ENCODE measurements at places on chromosomes 3 and 15. TPM values are rescaled to one million over a fixed set of nuclear protein-coding genes. Genes with fewer than 3 reads are reported as not detected.

DNA sequence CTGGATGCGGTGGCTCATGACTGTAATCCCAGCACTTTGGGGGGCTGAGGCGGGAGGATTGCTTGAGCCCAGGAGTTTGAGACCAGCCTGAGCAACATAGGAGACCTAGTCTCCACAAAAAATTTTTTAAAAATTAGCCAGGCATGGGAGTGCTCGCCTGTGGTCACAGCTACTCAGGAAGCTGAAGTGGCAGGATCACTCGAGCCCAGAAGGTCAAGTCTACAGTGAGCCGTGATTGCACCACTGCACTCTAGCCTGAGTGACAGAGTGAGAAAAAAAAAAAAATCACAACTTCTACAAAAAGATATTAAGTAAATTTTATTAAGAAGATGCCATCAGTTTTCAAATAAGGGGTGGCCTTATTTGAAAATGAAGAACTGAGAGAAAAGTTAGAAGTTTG lies 11.9 kb upstream of the PLA2G4D start:
- no peak for DNase-seq

- no peak for DNase-seq
Measured at GRCh38 chr15:73959012-73959581, 32.8 kb downstream of the LOXL1 start.

The CHST13 gene
- polyA plus RNA-seq: 7.0 TPM

DNA sequence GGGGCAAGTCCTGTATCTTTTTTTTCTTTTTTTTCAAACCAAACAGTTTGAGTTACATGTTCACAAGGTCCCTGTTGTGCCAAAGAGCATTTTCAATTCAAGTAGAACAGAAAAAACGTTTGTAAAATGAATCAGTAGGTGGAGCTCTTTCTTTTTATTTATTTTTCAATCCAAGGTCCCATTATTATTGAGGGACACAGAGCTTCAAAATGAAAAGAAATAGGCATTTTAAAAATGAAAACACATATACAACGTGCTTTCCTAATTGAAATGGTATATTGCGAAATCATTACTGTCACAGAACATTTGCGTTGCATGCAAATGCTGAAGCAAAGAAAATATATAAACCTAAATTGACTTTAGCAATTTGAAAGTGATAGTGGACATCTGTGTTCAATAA lies 711.0 kb downstream of the MECOM start:
- DNase-seq: no peak

DNA sequence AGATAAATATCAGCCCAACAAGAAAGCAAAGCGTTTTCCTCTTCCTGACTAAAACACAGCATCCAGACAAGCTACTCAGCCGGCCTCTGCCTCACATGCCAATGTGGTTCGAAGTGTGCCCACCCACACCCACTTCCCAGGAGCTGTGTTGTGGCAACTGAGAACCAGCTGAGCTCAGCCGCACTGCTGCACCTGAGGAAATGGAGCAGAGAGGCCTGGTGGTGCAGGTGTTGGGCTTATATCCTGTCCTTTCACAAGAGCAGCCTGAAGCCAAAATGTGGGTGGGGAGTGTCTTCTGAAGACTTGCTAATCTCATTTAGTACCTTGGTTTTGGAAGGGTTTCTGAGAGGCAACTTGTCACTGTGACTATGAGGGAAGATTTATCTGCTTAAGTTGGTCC lies 23.0 kb upstream of the RETNLB start:
- DNase-seq: no peak

GRCh38 chr3:112187300-112187699 lies 54.3 kb upstream of the GCSAM start:
- DNase-seq: no peak

- DNase-seq: no peak
Measured at GRCh38 chr3:150407051-150407807, 869 bp upstream of the TSC22D2 start.

The CLK3 gene
- 54.1 TPM for polyA plus RNA-seq

The GPR176 gene
- 2.9 TPM for polyA plus RNA-seq

GRCh38 chr3:59424268-59425010 lies 374.6 kb upstream of the CFAP20DC start:
- no peak for DNase-seq

GRCh38 chr3:138914870-138915502 lies 32.0 kb downstream of the FOXL2 start:
- DNase-seq: no peak

The AP3B2 gene
- polyA plus RNA-seq: 1.8 TPM

DNA sequence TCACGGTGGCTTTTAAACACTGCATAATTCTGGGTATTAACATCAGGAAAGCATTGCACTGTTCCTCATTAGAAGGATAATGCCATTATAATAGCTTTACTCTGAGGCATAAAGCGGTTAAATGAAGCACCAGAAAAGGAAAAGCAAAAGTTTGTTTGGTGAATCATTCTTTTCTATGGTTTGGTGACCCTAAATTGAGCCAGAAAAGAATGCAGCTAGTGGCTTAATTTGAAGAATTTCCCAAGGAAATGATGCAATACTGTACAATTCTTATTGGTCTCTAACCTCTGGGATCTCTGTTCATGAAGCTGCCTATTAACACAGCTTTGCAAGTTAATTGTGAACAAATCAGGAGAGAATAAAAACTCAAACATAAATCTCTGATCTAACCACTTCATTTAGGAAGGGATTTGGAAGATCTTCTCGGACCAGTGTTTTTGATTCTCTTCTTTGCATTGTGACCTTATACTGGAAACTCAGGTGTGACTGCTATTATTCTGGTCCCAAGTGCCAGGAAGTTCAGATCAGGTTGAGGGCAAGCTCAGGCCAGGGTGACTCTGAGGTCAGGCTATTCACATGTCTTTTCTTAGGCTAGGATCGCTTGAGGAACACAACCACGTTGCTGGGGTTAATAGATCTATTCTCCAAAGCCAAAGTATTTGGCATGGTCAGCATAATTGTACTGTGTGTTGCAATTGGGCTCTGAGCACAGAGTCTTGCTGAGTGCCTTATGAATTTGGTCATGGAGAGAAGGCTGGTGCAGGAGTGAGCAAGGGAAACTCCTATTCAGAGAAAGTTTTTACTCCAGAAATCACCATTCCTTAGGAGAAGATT lies 11.3 kb upstream of the DLG1 start:
- no peak for DNase-seq

DNA sequence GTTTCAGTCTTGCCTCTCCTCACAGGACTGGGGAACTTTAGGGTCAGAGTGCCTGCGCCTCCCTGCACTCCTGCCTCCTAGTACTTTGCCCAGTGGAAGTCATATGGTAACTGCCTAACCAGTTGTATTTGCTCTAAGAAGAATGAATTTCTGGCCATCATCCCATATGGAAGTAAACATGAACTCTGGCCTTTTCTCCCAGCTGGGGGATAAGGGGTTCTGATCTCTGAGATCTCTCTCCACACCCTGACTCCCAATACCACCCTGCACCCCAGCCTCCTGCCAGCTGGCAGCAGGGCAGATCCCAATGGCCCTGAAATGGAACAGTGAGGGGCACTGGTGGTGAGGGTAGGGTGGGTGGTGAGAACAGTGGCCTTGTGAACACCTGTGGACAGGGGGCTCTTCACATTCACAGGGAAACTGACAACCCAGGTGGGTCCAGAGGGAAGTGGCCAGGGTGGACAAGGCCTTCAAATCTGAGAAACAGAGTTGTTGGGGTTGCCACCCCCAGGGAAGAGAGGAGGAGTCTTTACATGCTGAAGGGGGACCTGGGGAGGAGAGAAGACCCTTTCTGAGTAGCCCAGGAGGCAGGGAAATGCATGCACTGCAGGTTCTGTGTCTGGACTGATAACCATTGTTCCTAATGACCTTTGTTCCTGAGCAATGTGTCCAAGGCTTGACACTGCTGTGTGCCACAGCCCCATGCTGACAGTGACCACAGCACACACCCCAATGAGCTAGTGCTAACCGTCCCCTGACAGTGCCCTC lies 36.9 kb downstream of the RHCG start:
- no peak for DNase-seq

- no peak for DNase-seq
Measured at GRCh38 chr3:57752307-57752706, 3.8 kb upstream of the SLMAP start.

DNA sequence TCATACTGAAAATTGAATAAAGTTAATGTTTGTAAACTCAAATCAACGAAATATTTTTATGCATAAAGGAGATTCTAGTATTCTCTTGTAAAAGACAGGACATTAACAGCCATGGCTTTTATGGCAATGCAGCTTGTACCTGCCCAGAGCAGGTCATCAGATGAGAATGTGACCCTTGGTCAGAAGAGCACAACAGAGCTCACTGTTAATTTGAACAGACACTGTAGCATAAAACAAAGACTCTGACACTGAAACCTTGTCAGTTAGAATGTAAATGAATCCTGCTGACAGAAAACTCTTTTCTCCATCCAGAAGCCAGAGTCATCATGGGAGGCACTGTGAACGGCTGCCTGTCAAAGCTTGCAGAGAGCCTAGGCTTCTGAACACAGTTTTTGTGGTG lies 410.6 kb downstream of the RAP2B start:
- peak; percentile 9 for DNase-seq

- peak; percentile 69 for DNase-seq
Measured at GRCh38 chr3:126476166-126477060, 722 bp upstream of the ZXDC start.

DNA sequence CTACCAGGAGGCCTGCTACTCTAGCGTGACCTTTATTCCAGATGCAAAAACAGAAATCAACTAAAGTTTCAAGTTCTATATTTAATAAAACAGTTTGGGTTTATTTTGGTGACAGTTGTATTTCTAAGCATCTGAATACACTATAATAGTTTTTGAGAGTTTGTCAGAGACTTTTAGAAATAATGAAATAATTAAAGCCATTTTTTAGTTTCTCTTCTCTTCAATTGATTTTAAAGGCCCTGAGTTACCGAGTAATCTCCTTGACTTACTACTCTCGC lies 523.4 kb downstream of the CADM2 start:
- DNase-seq: no peak

DNA sequence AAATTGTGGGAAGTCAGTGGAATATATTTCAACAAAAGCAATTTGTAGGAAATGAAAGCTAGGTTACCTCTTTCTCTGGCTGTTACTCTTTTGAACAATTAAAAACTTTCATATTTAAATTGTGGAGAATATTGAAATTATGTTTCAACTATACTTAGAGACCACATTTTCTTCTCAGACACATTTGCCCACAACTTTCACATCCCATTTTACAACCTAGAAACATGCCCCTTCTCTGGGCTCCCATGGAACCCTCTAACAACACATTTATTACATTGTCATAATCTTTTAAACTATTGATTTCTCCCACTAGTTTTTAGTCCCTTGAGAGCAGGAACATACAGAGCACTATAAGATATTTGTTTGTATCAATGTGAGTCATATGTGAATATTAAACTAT lies 211.7 kb upstream of the TTC14 start:
- DNase-seq: no peak

DNA sequence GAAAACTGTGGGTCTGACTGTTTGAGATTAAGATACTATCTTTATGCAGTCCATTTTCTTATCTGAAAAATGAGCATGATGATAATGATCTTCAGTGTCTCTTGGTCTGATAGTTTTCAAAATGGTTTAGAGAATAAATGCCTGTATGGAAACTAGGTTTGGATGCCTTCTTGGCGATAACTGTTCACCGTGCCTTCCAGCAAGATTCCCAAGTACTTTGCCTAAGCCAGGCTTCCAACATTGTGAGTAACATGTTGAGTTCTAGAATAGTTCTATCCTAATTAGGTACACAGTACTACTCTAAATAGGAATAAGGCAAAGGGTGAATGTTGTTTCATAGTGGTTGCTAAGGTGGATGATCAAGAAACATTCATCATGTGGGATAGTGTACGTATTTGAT lies 940.2 kb downstream of the MCTP2 start:
- DNase-seq: no peak

DNA sequence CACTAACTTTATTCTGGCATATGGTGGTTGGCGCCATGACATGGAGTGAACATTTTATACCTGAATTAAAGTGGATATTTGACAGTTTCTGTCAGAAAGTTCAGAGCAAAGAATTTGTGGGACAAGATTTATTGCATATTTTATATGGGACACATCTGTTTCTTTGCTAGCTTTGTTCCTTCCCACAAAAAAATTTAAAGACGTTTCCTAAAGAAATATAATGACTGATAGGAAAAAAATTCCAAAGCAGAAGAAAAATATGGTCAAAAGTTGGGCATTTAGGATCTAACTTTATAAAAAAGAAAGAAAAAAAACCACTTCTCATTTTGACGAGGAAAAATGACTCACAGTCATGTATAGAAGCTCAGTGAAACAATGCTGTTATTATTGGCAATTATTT lies 101.6 kb downstream of the GREM1 start:
- DNase-seq: no peak

The PDZRN3 gene
- polyA plus RNA-seq: 9.5 TPM

DNA sequence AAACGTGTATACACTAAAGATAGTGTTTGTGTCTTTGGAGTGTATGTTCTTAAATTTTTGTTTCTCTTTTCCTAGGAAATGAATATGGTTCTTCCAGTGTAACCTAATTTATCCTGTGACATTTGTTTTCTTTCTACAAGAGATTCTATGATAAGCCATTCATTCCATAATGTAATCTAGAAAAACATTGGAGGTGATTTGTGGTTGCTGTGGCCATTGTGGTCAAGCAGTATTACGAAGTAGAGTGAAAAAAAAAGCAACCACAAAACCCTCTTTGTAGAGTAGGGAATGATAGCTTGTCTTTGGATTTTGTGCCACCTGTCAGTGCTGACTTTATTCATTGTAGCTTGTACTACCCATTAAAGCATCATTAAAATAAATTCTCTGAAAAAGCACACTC lies 1209.6 kb downstream of the ZPLD1 start:
- DNase-seq: no peak

The GASK1A gene
- polyA plus RNA-seq: 2.3 TPM

- DNase-seq: no peak
Measured at GRCh38 chr3:17118771-17119170, 234.0 kb downstream of the PLCL2 start.

DNA sequence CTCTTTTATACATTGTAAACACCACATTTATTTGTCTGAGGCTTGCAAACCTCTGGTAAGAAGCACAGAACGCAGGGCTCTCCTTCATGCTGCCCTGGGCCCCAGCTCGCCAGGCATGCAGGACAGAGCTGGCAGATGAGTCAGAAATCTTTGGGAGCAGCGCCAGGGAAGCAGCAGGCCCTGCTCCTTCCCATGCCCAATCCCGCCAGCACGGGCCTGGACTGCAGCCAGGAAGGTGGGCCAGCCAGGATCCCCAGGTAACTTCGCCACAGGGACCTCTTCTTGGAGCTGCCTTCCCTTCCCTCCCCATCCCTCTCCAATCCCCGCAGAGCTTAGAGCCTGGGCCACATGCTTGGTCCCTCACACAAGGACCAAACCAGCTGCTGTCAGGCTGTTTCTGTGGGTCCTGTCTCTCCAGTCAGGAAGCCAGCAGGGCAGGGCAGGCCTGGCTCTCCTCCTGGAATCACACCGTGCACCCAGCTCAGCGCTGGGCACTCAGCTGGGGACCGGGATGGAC lies 8.8 kb downstream of the STOML1 start:
- DNase-seq: no peak

The C2CD4A gene
- 0.17 TPM for polyA plus RNA-seq

GRCh38 chr3:122679882-122680474 lies 661 bp upstream of the PARP14 start:
- peak; percentile 55 for DNase-seq

The MRAS gene
- polyA plus RNA-seq: 30.9 TPM

- DNase-seq: peak; percentile 36
Measured at GRCh38 chr3:195388380-195388779, 54.4 kb downstream of the ACAP2 start.

Data from kidney (tissue), 22 donors.